ENCODE measurements at places on chromosomes 11 and 22.

DNA sequence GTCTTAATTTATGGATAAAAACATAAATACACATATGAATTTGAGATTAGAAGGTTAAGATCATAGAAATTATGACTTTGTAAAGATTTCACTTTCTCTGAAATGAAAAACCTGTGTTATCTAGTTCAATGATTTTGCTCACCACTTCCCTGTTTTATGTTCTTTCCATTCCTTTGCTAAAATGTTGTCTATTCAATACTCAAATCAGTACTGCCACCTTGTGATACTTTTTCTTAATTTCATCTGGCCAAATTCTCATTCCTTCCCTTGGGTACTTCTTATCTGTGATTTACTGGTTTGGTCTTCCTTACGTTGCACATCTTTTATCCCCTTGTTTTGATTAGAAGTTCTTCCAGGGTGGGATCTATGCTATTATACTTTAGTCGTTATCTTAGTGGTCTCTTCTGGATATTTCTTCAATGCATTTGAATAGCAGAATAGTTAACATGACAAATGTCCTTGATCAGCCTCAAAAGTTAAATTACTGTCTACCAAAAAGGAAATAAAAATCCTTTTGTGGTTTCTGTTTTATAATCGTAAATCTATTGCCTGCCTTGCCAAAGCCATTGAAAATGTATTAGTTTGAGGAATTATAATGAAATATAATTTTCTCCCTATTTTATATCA lies 197.0 kb downstream of the PGR start:
- no peaks in the 10 kb centered on the region for H3K27me3 ChIP-seq
- no peak overlapping the region for H3K4me3 ChIP-seq
- H3K27ac ChIP-seq, result no peak overlapping the region
- no peaks in the 10 kb centered on the region for H3K4me1 ChIP-seq
- DNase-seq, result peak; percentile 17

GRCh38 chr22:39820256-39820655 lies 73.3 kb downstream of the ENTHD1 start:
- H3K4me1 ChIP-seq, result no peaks in the 10 kb centered on the region
- no peak overlapping the region for H3K27ac ChIP-seq
- no peaks in the 10 kb centered on the region for H3K36me3 ChIP-seq
- no peak overlapping the region for H3K4me3 ChIP-seq
- peaks cover 7% of the 10 kb centered on the region for H3K27me3 ChIP-seq

DNA sequence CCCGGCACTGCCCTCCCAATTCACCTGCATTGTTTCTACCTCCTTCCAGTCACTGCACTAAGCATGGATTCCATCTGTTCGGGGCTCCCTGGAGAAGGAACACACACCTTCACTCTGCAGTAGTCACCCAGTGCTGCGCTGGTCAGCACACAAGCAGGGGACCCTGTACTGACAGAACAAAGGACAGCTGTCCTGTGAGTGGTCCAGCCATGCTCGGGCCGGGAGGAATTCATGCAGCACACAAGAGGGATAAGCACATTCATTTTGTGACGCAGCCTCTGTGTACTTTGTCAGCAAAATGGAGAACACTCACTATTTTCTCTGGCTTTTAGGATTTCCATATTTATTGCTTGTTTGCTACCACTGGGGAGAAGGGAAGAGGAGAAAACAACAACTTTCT lies 167.3 kb downstream of the NTM start:
- H3K27me3 ChIP-seq, result peaks cover 10% of the 10 kb centered on the region
- no peaks in the 10 kb centered on the region for H3K36me3 ChIP-seq
- no peak for DNase-seq
- H3K4me3 ChIP-seq, result no peak overlapping the region
- no peak overlapping the region for H3K27ac ChIP-seq

DNA sequence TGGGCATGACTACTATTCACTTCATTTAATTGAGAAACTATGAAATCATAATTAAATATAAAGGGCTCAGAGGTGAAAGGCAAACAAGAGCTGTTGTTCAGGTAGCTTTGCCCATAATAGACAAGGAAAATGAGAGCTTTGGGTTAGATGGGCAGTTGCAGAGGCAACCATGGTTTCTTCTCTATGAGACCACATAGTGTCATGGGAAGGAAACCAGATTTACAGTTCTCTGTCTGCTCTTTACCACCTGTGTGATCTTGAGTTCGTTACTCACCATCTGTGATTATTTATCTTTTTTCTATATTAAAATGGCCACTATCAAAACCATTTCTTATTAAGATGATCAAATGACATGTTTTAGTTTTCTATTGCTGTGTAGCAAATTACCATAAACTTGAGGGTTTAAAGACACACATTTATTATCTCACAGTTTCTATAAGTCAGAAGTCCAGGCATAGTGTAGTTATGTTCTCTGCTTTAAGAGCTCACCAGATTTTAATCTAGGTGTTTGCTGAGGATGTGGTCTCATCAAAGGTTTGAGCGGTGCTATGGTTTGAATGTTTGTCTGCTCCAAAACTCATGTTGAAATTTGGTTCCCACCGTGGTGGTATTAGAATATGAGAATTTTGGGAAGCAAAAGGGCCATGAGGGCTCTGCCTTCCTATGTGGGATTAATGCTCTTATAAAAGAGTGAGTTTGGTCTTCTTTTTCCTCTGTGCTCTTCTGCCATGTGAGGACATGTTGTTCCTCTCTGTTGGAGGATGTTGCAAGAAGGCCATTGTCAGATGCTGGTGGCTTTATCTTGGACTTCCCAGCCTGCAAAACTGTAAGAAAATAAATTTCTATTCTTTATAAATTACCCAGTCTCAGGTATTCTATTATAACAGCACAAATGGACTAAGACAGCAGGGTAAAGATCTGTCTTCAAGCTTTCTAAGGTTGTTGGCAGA lies 38.2 kb downstream of the OR2AG2 start:
- no peaks in the 10 kb centered on the region for H3K36me3 ChIP-seq
- no peak for DNase-seq
- H3K4me3 ChIP-seq, result no peak overlapping the region
- no peaks in the 10 kb centered on the region for H3K27me3 ChIP-seq
- no peak overlapping the region for H3K27ac ChIP-seq
- no peaks in the 10 kb centered on the region for H3K4me1 ChIP-seq

DNA sequence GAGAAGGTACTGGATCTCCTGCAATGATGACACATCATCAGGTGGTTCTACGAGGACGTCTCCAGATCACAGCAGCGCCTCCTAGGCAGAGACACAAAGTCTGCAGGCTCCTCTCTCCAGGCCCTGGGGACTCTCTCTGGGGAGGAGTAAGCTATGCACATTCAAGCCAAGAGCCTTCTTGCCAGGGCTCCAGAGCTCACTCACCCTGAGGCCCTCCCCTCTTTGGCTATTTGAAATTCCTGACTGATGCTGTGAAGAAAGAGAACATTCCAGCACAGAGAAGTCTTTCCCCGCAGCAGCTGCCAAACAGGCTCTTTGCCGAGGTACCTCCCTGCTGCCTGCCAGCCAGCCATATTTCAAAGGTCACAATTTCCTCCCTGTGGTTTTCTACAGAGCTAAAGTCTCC lies 204.9 kb downstream of the CSNK2A3 start:
- H3K27ac ChIP-seq, result peak overlapping the region; percentile 70
- no peaks in the 10 kb centered on the region for H3K36me3 ChIP-seq
- H3K4me3 ChIP-seq, result no peak overlapping the region
- DNase-seq, result peak; percentile 87
- peaks cover 9% of the 10 kb centered on the region for H3K4me1 ChIP-seq

DNA sequence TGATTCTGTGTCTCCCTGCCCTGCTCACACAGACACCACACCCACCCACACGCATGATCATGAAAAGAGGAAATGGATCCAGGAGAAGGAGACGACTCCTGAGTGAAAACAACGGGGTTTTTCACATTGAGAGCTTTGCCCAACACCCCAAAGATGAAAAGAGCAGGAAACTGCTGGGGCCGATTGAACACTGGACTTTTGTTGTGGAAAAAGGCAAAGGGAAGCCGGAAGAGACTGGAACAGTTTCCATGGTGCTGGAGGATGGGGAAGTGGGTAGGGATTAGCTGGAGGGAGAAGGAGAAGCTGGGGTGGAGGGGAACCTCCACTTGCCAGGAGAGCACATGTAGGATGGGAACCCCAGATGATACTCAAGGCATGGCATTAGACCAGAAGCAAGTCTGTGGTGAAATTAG lies 5.2 kb upstream of the SLC43A3 start:
- no peak overlapping the region for H3K4me3 ChIP-seq
- H3K36me3 ChIP-seq, result no peaks in the 10 kb centered on the region
- H3K27me3 ChIP-seq, result no peaks in the 10 kb centered on the region
- H3K4me1 ChIP-seq, result peaks cover 14% of the 10 kb centered on the region
- no peak for DNase-seq

DNA sequence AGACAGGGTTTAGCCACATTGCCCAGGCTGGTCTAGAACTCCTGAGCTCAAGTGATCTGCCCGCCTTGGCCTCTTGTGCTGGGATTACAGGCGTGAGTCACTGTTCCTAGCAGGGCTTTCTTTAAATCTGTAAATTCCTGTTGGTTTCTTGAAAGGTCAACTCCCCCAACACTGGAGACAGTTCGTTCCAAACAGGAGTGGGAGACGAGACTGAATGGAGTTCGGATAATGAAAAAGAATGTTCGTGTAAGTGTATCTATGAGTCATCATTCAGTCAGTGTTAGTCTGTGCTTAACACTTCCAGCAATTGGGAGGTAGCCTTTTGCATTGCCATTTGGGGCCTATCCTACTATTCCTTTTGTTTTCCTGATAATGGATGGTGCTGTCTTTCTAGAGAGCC lies 10.0 kb upstream of the BACE1-AS start:
- H3K27ac ChIP-seq, result peak overlapping the region; percentile 39
- no peak overlapping the region for H3K4me3 ChIP-seq
- H3K4me1 ChIP-seq, result no peaks in the 10 kb centered on the region
- no peaks in the 10 kb centered on the region for H3K36me3 ChIP-seq
- H3K27me3 ChIP-seq, result no peaks in the 10 kb centered on the region

GRCh38 chr11:118757876-118758399 lies 33.0 kb downstream of the DDX6 start:
- H3K27me3 ChIP-seq, result no peaks in the 10 kb centered on the region
- peaks cover 6% of the 10 kb centered on the region for H3K36me3 ChIP-seq
- H3K4me1 ChIP-seq, result no peaks in the 10 kb centered on the region
- H3K27ac ChIP-seq, result no peak overlapping the region
- no peak overlapping the region for H3K4me3 ChIP-seq

Data from hepatocyte (in vitro differentiated cells).